Bone marrow (tissue), 2 donors: ENCODE measurements at places on chromosomes 7 and 10.

GRCh38 chr7:67637023-67637358 lies 640.4 kb downstream of the TYW1 start:
- DNase-seq, result no peak

DNA sequence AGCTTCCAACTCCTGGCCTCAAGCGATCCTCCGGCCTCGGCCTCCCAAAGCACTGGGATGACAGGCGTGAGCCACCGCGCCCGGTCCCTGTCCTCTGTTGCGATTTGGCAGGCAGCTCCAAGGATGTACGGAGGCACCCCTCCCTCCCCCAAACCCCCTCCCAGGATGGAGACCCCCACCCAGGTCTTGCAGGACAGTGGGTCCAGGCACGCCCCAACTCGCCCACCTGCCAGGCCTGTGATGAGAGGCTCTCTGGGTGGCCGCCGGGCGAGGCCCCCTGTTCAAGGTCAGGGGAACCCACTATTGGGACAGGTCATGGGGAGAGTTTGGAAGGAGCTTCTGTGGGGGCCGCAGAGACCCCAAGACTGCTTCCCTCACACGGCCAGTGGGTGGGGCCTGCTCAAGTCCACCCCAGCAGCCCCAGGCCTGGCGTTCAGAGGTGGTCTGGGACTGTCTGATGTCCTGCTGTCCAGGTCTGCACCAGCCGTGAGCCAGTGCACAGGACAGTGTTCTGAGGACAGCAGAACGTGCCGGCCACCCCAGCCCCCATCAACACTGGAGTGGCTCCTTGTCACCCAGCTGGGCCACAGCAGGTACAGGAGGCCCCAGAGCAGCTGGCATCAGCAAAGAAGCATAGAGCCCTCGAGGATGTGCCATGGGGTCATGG lies 2.5 kb downstream of the ADAP1 start:
- DNase-seq, result no peak

DNA sequence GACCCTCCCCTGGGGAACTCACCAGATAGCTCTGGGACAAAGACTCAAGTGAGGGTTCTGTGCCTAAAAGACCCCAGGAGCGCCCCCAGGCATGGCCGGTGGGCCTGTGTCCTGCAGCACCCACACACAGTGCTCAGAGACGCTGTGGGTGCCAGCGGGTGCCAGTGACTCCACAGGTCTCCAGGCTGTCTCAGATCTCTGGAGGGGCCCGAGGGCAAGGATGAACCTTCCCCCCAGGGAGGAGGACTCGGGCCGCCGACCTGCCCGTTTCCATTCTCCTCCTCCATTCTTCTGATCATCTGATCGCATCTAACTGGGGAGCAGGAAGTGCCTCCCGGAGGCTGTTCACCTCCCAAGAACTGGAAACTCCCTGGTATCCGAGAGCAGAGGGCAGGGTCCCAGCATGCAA lies 980 bp downstream of the ADAM8 start:
- DNase-seq, result no peak

DNA sequence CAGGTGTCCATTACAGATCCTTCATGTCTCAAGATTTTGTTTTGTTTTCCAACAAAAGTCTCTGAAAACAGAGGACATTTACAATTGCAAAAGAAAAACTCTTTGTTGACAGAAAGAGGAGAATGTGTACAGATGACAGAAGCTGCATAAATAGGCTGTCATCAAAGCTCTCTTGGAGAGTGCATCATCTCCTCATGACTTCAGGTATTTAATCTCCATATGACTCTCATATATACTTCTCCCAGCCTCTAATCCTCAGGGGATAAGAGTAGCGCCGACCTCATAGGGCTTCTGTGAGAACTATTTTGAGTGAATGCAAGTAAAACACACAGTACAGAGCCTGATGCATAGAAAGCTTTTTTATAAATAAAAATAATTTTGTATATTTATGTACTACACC lies 48.1 kb upstream of the SEPTIN7 start:
- DNase-seq, result no peak

- DNase-seq, result no peak
These were observed 40.6 kb upstream of the TSPAN13 start for GRCh38 chr7:16712916-16713315.

- no peak for DNase-seq
These were observed 36.0 kb upstream of the ABLIM1 start for GRCh38 chr10:114694062-114694461.

DNA sequence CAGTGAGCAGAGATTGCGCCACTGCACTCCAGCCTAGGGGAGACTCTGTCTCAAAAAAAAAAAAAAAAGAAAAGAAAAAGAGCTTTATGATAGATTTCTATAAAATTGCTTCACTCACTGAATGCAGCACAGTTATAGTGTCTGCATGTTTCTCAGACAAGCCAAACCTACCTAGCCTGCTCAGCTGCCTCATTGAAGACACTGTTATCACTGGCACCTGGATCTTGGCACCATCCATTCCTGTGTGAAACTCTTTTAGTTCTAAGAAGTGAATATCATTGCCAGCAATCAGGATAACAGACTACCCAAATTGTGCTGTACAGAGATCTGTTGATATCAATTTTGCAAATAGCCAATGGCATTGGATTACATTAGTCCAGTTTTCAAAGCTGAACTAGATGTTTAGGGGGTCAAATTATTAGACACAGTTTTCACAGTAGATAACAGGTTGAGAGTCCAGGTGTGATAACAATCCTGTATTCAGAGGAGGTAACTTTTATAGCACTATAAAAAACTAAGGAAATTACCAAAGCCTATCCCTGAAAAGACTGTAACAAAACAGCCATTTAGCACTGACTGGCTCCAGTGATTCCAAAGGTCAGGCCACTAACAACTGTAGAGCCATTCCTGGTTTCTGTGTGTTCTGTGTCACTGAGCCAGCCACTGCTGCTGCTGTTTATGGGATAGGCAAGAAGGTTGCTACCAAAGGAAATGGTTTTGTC lies 17.1 kb downstream of the PDSS1 start:
- no peak for DNase-seq

GRCh38 chr7:74289659-74290552 lies 699 bp downstream of the CLIP2 start:
- no peak for DNase-seq

- DNase-seq, result no peak
These were observed 17.7 kb upstream of the GTPBP4 start for GRCh38 chr10:970311-971149.

DNA sequence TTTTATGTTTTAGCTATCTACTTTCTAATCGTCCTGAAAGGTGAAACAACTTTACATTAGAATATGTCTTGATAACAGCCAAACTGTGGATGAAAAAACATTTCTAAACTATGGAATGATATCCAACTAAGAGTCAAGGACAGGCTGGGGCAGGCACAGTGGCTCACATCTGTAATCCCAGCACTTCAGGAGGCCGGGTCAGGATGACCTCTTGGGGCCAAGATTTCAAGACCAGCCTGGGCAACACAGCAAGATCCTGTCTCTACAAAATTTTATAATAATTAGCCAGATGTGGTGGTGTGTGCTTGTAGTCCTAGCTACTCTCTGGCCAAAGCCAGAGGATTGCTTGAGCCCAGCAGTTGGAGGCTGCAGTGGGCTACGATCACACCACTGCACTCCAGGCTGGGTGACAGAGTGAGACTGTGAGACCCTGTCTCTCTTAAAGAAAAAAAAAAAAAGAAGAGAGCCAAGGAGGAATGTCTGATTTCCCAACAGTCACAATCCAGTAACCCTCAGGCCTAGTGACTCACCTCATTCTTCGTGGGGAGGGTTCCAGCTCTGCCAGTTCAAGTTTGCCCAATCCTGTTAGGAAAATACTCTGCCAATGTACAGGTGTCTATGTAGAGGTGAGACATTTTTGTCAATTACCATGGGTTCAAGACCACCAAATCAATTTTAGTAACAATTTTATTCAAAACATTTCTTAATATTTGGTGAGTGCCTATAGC lies 14.6 kb upstream of the FZD1 start:
- DNase-seq, result no peak

- no peak for DNase-seq
These were observed 76.6 kb downstream of the TMEM178B start for GRCh38 chr7:141150465-141150864.

DNA sequence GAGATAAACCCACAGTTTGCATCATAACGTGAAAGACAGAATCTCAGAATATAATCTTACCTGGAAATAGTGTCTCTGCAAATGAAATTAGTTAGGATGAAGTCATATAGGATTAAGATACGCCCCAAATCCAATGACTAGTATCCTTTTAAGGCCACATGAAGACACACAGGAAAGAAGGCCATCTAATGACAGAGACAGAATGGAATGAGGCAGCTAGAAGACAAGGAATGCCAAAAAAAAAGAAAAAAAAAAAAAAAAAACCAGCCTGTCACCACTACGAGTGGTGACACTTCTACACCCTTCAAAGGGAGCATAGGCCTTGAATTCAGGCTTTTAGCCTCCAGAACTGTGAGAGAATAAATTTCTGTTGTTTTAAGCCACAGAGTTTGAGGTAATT lies 82.9 kb downstream of the HYCC1 start:
- DNase-seq, result no peak
